Muscle of arm (tissue), 14 donors: ENCODE measurements at places on chromosomes 5 and 9.

- DNase-seq: no peak
These were observed 36.9 kb upstream of the CXCL14 start for GRCh38 chr5:135615581-135616260.

DNA sequence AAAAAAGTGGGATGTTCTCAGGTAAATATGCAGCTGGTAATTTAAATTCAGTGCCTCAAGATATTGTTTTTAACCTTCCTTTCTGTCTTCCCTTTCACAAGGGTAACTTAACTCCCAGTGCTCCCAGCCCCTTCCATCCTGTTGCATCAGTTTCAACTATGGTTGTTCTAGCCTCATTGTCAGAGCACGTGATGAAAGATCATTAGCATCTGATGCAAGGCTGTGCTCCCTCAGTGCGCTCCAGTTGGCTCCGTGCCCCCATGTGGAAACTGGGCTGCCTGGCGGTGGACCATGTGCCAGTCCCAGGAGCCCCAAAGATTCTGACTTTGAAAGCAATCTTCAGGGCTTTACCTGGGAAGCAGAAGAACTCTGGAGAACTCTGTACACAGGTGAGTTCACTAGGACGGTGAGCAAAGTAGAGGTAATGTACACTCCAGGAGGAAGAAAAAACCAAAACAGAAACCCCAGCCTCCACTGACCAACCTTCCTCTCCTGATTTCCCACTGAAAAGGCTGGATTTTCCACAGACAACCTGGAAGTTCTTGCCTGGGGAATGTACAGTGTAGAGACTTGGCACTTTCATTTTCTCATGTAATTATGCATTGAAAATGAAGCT lies 96.9 kb downstream of the SLC1A3 start:
- no peak for DNase-seq

DNA sequence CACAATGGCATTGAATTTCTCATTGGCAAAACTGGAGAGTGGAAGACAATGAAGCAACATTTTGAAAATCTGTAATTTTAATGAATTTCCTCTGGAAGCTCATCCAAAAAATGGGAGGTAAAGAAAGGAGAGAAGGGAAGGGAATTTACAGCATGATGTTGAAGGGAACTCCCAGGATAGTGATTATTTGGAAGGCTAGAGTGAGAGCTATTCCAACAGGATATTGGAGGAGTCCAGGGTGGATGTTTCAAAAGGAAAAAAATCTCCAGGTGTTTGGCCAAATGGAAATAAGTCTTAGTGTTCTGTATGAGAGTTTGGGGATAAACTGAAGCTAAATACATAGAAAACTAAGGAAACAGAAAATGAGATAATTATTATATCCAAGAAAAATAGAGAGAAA lies 106.2 kb downstream of the IZUMO3 start:
- DNase-seq: peak; percentile 84

DNA sequence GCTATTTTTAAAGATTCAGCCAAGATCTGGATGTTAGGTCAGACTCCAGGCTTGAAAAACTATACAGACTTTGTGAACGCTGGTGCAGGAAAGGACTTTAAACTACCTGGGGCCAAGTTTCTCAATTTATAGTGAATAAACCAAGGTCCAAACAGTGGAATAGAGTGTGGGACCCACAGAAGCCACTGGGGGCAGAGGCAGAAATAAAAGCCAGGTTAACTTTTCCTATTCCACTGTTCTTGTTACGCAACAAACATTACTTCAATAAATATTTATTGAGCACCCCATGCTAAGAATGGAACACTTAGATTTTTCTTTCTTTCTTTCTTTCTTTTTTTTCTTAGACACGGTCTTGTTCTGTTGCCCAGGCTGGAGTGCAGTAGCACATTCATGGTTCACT lies 11.0 kb upstream of the HAVCR1 start:
- DNase-seq: no peak

- DNase-seq: no peak
These were observed 212.4 kb upstream of the DMAC1 start for GRCh38 chr9:8011974-8012373.

DNA sequence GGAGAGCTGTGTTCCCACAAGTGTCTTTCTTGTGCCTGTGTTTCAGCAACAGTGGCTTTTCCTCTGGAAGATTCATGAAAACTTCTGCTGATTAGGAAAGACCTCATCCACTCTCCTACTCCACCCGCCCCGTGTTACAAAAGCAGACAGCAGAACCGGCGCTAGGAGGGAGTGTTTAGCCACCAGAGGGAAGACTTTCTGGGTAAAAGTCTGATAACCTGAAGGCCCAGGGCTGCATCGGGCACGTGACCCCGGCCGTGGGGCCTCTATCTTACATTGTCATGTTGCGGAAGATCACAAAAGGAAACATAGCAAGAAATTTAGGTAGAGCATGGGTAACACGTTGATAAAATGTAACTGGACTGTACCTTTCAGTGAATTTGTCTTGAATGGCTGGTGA lies 32.0 kb upstream of the DMRT2 start:
- DNase-seq: no peak

DNA sequence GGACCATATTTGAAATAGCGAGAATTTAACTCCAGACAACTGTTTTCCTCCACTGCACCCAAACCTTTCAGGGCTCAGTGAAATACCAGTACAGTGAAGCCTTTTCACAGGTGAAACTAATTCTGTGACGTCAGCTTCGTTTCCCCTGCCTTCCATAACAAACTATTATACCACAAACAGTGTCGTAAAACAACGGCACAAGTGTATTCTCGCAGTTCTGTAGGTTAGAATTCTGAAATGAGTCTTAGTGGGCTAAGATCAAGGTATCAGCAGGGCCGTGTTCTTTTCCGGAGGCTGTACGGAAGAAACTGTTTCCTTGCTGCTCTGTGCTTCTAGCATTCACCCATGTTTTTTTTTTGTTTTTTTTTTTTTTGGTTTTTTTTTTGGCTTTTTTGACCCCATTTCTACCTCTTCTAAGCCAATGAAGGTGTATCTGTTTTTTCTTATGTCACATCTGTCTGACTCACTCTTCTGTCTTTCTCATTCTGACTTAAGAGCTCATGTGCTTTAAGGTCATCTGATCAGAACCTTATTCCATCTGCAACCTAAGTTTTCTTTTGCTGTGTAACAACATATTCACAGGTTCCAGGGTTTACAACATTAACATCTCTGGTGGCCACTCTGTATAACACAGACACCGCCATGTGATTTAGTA lies 20.1 kb downstream of the ISOC1 start:
- no peak for DNase-seq

DNA sequence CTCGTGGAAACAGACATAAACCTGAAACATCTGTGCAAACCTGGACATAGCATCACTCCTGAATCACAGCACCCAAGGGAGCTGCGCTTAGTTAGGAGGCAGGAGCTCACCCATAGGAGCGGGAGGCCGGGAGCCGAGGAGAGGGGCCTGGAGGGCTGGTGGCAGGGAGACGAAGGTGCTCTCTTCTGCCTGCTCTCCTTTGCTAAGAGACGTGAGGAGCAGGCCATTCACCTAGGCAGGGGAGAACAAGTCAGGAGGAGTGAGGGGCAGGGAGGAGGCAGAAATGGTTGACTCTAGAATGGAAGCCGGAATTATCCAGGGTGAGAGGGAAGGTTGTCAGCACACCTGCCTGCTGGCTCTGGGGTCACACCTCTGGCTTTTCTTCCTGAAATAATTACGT lies 398.4 kb upstream of the IRX2 start:
- DNase-seq: no peak

DNA sequence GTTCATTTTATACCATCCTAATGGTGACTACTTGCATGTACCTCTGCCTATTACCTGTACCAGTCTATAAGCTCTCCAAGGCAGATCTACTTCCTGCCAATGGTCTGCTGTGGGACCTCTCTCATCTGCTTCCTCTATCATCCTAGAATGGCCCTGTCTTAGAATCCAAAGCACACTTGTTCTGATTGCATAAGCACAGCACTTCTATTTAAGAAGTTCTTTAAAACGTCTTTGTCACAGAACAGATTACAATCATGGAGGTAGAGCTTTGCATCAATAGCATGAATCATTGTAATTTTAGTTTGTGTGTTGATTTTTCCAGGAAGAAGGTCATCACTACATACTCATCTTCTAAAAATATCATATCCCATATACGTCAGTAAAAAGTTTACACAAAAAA lies 131.8 kb upstream of the ACOT12 start:
- no peak for DNase-seq

DNA sequence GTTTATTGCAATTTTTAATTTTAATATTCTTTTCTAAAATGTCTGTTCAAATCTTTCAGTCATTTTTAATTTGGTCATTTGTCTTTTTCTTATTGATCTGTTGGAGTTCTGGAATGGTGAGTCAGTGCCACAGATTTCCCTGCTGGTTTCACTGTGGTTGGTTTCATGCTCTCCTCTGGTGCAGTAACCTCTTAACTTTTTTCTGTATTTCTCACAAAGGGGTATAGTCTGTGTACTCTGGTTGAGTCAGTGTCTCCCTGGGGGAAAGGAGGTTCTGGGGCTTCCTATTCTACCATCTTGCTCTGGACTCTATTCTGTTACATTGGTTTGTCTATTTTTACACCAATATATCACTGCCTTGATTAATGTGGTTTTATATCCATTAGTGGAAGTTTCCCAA lies 178.8 kb downstream of the CSNK1G3 start:
- DNase-seq: no peak

DNA sequence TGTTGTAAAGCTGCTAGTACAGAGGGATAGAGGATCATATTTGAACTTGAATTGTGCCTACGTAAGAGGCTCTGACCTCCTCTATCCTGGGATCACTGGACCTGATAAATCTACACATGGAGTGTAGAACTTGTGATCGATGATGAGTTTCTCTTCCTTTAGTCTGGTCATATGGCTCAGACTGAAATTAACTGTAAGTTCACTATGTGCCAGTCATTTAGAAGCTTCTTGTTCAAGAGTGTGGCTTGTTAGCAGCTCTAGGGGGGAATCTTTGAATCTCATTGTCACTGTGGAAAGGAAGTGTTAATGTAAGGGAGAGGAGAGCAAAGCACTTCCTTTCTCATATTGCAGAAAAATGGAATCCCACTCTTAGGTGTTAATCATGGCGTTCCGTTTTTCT lies 12.1 kb downstream of the ZBTB34 start:
- no peak for DNase-seq

GRCh38 chr9:88835038-88835466 lies 156.2 kb upstream of the S1PR3 start:
- no peak for DNase-seq

DNA sequence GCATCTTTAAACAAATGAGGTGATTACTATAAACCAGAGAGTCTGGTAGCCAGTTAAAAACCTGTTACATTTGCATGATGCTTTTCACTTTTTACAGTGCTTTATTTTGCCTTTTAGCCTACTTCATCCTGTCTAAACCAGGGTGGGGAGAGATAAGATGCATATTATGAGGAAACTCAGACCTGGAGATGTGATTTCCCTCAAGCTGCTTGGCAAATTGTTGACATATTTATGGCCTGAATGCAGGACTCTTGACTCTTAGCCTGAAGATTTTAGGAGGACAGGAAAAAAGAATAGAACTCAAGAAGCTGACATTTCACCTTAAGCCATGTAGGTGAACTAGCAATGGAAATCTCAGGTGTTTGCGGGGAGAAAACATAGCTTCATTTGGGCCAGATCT lies 202.8 kb downstream of the NMUR2 start:
- no peak for DNase-seq

DNA sequence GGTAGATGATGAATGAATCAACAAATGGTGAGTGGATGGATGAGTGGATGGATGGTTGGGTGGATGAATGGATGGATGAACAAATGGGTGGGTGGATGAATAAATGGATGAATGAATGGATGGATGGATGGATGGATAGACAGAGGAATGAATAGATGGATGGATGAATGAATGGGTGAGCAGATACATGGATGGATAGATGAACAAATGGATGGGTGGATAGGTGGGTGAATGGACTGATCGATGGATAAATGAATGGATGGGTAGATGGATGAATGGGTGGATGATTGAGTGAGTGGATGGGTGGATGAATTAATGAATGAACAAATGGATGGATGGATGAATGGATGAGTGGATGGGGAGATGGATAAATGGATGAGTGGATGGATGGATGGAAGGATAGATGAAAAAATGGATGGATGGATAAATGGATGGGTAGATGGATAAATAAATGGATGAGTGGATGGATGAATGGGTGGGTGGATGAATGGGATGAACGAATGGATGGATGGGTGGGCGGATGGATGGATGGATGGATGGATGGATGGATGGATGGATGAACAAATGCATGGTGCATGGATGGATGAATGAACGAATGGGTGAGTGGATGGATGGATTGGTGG lies 85.7 kb downstream of the PHF2 start:
- DNase-seq: no peak

DNA sequence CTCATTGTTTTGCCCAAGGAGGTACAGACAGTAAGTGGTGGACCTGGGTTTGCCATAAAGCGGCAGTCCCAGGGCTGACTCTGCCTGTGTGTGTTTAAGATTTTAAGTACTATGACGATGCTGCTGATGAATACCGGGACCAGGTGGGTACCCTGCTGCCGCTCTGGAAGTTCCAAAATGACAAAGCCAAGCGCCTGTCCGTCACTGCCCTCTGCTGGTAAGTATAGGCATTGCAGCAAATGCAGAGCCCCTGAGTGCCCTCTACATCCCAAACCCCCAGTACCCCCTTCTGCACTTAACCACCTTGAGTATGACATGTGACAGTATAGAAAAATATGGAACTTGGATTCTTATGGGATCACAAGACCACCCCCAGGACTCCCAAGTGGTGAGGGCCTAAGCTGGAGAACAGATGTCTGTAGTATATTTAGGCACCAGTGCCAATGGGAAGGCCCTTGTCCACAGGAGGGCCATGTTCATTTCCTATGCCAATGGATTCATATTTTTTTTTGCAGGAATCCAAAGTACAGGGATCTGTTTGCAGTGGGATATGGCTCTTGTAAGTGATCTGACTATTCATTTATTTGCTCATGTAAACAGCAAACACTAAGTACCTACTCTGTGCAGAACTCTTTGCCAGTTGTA lies 22.0 kb downstream of the ENHO start:
- peak; percentile 57 for DNase-seq

- no peak for DNase-seq
These were observed 56.9 kb downstream of the RUSC2 start for GRCh38 chr9:35546853-35547252.

GRCh38 chr9:96121136-96121535 lies 180.8 kb downstream of the HSD17B3 start:
- no peak for DNase-seq

DNA sequence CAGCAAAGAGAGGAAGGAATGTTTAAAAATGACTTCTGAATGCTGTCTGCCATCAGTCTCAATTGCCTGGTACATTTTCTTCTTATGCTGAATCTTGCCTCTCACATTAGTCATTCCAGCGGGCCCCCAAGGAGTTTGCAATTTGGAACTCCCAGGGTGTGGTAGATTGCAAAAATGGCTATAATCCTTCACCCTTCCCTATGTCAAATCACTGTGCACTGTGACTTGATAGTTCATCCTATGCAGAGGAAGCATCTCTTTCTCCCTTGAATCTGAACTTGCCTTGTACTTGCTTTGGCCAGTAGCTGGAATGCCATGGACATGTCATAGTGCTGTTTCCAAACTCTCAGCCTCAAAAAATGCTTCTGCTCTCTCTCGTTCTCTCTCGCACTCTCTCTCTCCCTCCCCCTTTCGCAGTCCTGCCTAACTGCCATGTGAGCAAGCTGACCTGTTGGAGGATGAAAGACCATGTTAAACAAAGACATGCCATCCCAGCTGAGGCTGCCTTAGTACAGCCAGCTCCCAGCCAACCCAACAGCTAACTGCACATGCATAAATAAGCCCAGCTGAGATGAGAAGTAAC lies 284.0 kb upstream of the TLE4 start:
- DNase-seq: no peak

GRCh38 chr5:150227036-150227435 lies 37.2 kb downstream of the SLC6A7 start:
- no peak for DNase-seq

- DNase-seq: no peak
These were observed 5.5 kb downstream of the TMEM8B start for GRCh38 chr9:35834260-35835215.
